ENCODE measurements at places on chromosomes 1 and 21.

DNA sequence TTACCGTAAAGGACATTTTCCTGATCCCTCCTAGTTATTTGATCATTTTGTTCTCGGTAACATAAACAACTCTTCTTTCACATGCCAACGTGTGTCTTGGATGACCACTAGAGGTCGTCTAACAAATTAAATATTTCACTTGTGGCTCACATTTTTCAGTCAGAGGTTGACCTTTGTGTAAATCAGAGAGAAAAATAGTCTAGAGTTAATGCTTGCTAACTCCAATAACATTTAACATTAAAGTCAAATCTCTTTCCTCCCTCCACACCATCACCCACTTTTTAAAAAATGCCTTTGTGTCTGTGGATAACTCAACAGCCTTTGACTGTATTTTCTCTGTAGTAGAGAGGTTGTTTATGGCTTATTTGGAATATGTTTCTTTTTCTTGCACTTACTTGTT, 220.5 kb upstream of the B3GALT2 start:
- no peak for DNase-seq

- DNase-seq = no peak
These were observed 480.0 kb downstream of the PTPRU start for GRCh38 chr1:29716306-29716705.

DNA sequence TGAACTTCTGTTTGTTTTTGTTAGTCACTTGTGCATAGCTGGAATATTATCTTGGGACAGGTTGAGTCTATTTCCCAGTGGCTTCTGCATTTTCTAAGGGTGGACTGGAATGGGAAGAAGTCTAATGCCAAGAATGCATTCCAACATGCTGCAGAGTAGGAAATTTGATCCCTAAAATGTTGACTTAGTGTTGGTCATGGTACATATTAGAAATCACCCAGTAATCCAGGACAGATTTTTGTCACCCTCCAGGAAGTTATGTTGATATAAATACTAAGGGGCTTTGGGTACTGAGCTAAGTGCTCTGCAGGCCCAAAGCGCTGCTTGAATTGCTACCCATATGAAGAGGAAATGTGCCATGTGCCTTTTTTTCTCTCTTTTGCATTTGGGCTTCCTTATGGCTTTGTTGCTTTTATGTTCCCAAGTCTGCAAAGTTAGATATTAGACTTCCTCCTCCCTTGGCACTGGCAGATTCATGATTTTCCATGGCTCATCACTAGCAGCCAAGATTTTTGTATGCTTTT, 10.0 kb downstream of the ARID1A start:
- DNase-seq = no peak

GRCh38 chr1:182611787-182612186, 7.6 kb upstream of the RGS16 start:
- no peak for DNase-seq

DNA sequence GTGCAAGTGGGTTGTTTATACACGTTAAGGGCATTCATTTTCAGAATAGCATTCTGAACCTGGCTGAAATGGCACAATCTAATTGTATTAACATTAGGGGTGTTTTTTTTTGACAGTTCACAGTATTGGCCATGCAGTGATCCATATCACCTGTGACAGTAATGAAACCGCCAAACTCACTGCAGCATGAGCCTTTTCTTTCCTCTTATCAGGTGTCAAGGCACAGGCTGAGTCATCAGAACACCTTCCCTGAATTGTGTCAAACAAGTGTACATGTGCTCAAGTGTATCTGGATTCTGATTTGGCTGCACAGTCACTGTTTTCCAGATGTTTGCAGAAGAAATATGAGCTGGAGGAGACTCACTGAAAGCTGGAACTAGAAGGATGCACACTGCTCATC, 47.7 kb upstream of the C8B start:
- no peak for DNase-seq

- DNase-seq = no peak
These were observed 187.8 kb upstream of the PTBP2 start for GRCh38 chr1:96533820-96534219.

GRCh38 chr21:46443910-46444309, 14.8 kb upstream of the DIP2A start:
- no peak for DNase-seq
